Prostate gland (tissue), 2 donors: ENCODE measurements at places on chromosomes 6 and 20. TPM values are rescaled to one million over a fixed set of nuclear protein-coding genes. Genes with fewer than 3 reads are reported as not detected.

DNA sequence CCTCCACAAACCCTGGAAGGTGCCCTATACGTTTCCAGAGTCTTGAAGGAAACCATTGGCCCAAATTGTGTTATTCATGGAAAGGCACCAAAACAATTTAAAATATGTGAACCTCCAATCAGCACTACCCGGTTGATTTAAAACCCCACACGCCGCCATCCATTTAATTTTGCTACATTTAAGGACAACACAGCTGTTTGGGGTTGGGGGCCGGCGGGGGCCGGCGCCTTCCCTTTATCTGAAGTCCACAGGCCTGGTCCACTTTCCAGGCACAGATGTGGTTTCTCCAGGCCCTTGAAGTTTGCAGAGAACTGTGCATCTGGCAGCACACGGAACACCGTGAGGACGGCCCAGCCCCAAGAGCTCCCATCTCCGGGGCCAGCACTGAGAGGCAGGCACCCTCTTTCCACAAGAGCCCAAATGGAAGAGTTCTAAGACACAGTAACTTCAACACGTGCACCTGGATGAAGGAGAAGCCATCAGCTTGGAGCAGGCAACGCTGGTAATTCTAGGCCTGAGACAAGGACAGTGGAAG is 16.8 kb upstream of the FRMD1 start:
- no peak for DNase-seq

DNA sequence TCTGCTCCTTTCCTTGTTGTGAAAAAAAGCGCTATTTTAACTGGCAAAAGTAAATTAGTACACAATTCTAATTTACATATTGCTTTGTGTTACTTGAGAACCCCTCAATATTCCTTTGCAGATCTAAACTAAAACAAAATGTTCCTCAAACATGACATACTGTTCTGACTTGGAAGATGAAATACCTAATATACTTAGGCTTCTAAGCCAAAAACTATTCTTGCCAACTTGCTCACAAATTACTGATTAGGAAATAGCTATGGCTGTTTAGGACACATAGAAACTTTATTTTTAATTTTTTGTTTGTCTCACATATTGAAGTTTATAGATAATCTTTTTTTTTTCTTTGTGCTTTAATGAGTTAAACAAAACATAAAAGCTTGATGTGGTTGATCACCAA is 542.2 kb downstream of the GRIK2 start:
- no peak for DNase-seq

DNA sequence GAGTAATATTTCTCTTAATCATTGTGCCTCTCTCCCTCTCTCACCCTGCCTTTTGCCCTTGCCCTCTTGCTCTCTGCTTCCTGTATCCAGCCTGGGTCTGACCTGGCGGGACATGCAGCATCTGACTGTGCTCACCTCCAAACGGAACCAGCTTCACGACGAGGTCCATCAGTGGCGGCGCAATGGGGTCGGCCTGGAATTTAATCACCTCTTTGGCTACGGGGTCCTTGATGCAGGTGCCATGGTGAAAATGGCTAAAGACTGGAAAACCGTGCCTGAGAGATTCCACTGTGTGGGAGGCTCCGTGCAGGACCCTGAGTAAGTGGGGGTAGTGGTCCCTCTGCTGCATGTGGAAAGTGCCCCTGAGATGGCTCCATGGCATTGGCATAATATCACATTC is 65.9 kb downstream of the BFSP1 start:
- no peak for DNase-seq

GRCh38 chr6:146957181-146958093 is 246.8 kb upstream of the STXBP5 start:
- DNase-seq = no peak

GRCh38 chr6:154548130-154548830 is 37.8 kb upstream of the CNKSR3 start:
- DNase-seq = no peak

- no peak for DNase-seq
Observed at GRCh38 chr6:31158863-31159855, 770 bp downstream of the TCF19 start.

GRCh38 chr6:144314562-144314961 is 29.4 kb downstream of the UTRN start:
- DNase-seq = no peak

- no peak for DNase-seq
Observed at GRCh38 chr6:40395698-40396076, 191.5 kb downstream of the LRFN2 start.

DNA sequence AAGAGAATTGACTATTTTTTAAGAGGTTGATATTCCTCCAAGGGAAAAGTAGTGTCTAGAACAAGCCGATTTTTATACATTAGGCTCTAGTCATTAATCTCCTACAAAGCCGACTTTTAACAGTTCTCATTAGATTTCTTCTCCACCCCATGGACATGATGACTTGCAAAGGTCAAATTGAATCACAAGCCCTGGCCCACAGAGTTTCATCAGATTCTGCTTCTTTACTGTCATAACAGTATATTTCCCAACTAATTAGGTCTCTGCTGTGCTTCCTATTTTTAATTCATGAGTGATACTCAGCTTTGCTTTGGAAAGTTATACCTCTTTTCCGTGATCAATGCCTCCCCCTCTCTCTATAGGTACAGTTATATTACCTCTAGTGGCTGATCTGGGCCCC is 90.6 kb upstream of the ADGRB3 start:
- no peak for DNase-seq

- peak; percentile 33 for DNase-seq
Observed at GRCh38 chr6:25963426-25964123, 973 bp downstream of the TRIM38 start.

GRCh38 chr6:36596356-36596755 is 2.2 kb downstream of the SRSF3 start:
- DNase-seq = no peak

DNA sequence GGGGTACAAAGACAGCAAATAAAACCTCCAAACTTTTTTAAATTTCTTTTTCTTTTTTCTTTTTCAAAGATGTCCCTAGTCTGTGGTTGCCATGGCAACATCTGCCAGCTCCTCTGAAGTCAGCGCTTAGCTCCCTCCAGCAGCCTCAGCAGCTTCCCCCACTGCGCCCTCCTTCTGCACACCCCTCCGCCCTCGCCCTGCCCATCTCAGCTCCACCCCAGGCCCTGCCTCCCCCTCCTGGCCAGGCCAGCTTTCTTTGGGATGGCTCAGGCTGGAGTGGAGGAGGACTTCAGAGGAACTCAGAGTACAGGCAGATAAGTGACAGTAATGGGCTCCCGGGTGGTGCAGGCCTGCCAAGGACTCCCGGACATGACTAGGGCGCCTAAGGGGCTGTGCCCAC is 104.6 kb downstream of the LRFN2 start:
- no peak for DNase-seq

GRCh38 chr6:158018041-158018771 is 36.5 kb downstream of the SYNJ2 start:
- DNase-seq = no peak

DNA sequence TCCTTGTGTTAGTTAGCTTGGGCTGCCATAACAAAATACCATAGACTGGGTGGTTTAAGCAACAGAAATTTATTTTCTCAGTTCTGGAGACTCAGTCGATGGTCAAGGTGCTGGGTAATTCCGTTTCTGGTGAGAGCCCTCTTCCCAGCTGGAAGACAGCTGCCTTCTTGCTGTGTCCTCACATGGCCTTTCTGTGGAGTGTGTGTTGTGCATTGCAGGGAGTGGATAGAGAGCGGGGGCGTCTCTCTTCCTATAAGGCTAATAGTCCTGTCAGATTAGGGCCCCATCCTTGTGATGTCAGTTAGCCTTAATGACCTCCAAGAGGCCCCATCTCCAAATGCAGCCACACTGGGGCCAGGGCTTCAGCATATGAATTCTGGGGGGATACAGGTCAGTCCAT is 19.2 kb downstream of the CHMP4B start:
- no peak for DNase-seq

- no peak for DNase-seq
Observed at GRCh38 chr6:154715446-154715845, 17.8 kb upstream of the SCAF8 start.

- DNase-seq = no peak
Observed at GRCh38 chr20:35398660-35399144, 13.1 kb downstream of the UQCC1 start.

GRCh38 chr6:31878726-31879125 is at the start of gene SLC44A4:
Gene SLC44A4, minus strand, starts transcription at chr6:31878997. Its CDS starts 17 bp downstream, at chr6:31878980.
- DNase-seq = peak; percentile 70

DNA sequence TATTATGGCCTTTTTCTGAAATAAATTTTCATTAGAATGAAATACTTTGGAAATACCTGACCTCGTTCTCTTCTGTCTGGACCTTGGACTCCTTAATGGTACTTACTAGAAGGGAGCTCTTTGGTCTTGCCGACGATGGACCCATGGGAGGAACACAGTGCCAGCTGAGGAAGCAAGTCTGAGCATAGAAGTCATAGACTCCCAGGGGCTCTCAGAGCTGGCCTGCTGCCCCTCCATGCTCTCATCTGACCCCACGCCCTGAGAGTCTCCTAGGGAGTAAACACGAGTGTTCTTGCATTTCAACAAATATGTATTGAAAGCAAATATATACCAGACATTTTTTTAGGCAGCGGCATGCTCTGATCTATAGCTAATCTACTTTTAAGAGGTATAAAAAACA is 87.8 kb downstream of the PLEKHG1 start:
- no peak for DNase-seq

GRCh38 chr6:41779336-41779735 is 364 bp downstream of the FRS3 start:
- DNase-seq = no peak

GRCh38 chr20:38245753-38246152 is 14.8 kb downstream of the KIAA1755 start:
- DNase-seq = peak; percentile 18

DNA sequence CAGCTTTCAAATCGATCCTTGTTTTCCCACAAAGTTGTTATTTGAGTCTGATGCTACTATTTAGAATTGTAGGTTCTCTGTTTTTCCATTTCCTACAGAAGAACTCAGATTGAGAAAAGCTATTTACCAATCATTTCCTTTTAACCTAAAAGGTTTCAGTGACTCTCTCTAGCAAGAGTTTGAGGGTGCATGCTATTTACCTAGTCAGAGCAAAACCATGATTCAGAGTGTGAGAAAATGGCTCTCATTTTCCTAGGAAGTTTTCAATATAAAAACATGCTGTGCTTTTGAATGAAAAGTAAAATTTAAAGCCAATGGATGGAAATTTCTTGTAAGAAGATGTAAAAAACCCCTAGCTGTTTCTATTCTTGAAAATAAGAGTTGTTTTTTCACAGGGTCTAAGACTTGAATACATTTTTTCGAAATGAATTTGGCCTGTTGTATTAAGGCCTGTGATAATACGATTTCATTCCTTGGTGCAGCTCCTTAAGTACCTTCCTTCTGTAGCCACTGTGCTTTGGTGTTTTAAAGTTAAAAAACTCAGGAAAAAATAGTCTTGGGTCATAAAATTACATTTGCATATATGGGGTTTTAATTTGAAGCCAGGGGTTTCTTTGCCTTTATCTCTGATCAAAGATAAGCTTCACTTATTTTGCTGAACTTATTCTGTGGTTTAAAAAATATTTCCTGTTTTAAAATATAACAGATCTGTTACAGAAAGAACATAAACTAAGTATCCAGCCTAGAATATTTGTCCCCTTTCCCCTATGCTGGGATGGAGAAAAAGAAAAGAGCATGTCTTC is 18.0 kb upstream of the RSPH3 start:
- DNase-seq = no peak

- DNase-seq = no peak
Observed at GRCh38 chr6:98039904-98040607, 757.0 kb upstream of the MMS22L start.

- no peak for DNase-seq
Observed at GRCh38 chr6:119895626-119896025, 546.1 kb upstream of the MAN1A1 start.

DNA sequence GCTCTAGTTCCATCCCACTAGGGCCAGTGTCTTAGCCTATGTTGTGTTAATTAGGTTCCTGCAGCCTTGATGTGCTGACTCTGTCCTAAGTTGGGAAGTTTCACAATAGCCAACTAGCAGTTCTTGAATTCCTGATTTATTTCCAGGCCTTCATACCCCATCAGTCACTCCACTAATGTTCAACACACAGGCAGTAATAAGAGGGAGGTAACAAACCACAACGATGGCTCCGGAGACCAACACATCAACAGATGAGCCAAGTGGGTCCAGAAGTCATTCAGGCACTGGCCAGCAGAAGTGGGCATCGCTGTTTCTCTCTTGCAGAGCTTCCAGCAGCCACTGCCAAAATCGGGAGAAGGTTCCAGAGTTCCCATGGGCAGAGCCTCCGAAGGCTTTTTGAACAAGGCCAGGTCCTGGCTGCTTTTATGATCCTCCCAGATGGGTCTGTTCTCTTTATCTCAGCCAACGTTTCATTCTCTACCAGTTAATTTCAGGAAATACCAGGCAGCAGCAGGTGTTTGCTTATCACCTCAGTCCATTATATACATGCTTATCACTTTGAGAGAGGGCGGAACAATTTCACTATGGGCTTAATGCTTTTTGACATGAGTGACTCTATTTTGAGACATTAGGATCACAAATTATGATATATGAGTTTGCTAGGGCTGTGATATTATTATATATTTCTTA is 48.5 kb upstream of the NOP56 start:
- DNase-seq = no peak

DNA sequence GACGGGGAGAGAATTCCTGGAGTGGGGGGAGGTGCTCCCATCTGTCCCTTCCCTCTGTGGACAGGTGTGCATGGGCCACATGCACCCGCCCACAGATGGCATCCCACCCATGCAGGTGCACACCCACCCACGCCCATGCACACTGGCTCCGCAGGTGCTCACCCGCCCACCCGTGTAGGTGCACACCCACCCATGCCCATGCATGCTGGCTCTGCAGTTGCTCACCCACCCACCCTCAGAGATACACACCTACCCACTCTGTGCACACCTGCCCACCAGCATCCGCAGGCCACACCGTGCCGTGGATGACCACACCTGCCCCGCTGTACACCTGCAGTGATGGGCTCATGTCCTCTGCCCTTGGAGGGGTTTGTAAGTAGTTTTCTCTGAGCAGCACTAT is 132.0 kb downstream of the PHACTR3 start:
- DNase-seq = no peak

- peak; percentile 26 for DNase-seq
Observed at GRCh38 chr6:38974389-38975151, 74.0 kb upstream of the GLP1R start.

Gene NUS1
- 26.1 TPM for total RNA-seq

Gene RPS18
- total RNA-seq = 4,594 TPM

Gene ENPP4
- total RNA-seq = 17.5 TPM

Gene NFATC2
- total RNA-seq = 8.4 TPM

Gene HLA-DOA
- total RNA-seq = 14.6 TPM

Gene RNF39
- total RNA-seq = 9.0 TPM

Gene GHRH
- not detected for total RNA-seq

Gene GINS1
- 2.2 TPM for total RNA-seq

Gene ZNF341
- total RNA-seq = 7.0 TPM

Gene BCAS1
- 58.6 TPM for total RNA-seq

Gene GFRA4
- total RNA-seq = not detected

Gene LTB
- total RNA-seq = 0.97 TPM

Gene KCNS1
- 0.09 TPM for total RNA-seq

Gene CAPN11
- 5.9 TPM for total RNA-seq

Gene ZNF311
- 1.9 TPM for total RNA-seq

Gene HUS1B
- total RNA-seq = 6.1 TPM

Gene PAK5
- total RNA-seq = 1.4 TPM
